ENCODE measurements at places on chromosomes 4 and X. TPM values are rescaled to one million over a fixed set of nuclear protein-coding genes. Genes with fewer than 3 reads are reported as not detected.

HAUS3 gene
- total RNA-seq, result 7.3 TPM

HELT gene
- not detected for total RNA-seq

NHS gene
- total RNA-seq, result 2.0 TPM

SYTL4 gene
- 3.6 TPM for total RNA-seq

FGFR3 gene
- total RNA-seq, result 1.6 TPM

MID1IP1 gene
- total RNA-seq, result 30.8 TPM

ZXDA gene
- total RNA-seq, result 3.4 TPM

RNF175 gene
- total RNA-seq, result 5.9 TPM

VEGFC gene
- 7.8 TPM for total RNA-seq

USP26 gene
- total RNA-seq, result not detected

RADX gene
- 1.2 TPM for total RNA-seq

MAGIX gene
- total RNA-seq, result 7.9 TPM

TXK gene
- total RNA-seq, result 0.62 TPM

PCDH11X gene
- 0.06 TPM for total RNA-seq

IQSEC2 gene
- 9.1 TPM for total RNA-seq

HOPX gene
- 9.6 TPM for total RNA-seq

MAGED4B gene
- 4.2 TPM for total RNA-seq

HTN3 gene
- total RNA-seq, result not detected

FAM9C gene
- total RNA-seq, result not detected

SPACA5B gene
- total RNA-seq, result not detected

SLC26A1 gene
- total RNA-seq, result 0.27 TPM

SSX4 gene
- not detected for total RNA-seq

MTMR1 gene
- total RNA-seq, result 19.2 TPM

CFAP99 gene
- total RNA-seq, result not detected

PPARGC1A gene
- total RNA-seq, result 75.4 TPM

USP17L29 gene
- total RNA-seq, result not detected

GPRASP2 gene
- 15.3 TPM for total RNA-seq

NKX6-1 gene
- total RNA-seq, result not detected

CACNA1F gene
- total RNA-seq, result 0.21 TPM

NCAPG gene
- total RNA-seq, result 1.8 TPM

Measured in left cardiac atrium (tissue), 4 donors.